ENCODE measurements at places on chromosomes 11 and 22.

GRCh38 chr11:102771351-102771750, 9.1 kb downstream of the MMP10 start:
- H3K27me3 ChIP-seq, result no peaks in the 10 kb centered on the region
- H3K27ac ChIP-seq, result no peak overlapping the region
- no peak overlapping the region for H3K4me3 ChIP-seq
- no peak for DNase-seq
- no peaks in the 10 kb centered on the region for H3K4me1 ChIP-seq

DNA sequence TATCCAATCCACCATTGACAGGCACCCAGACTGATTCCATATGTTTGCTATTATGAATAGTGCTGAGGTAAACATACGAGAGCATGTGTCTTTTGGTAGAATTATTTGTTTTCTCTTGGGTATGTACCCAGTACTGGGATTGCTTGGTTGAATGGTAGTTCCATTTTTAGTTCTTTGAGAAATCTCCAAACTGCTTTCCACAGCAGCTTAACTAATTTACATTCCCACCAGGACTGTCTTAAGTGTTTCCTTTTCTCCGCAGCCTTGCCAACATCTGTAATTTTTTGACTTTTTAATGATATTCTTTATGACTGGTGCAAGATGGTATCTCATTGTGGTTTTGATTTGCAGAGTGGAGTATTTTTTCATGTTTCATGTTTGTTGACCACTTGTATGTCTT, 8.3 kb downstream of the FDX1 start:
- peaks cover 13% of the 10 kb centered on the region for H3K4me1 ChIP-seq
- H3K4me3 ChIP-seq, result no peak overlapping the region
- H3K36me3 ChIP-seq, result peaks cover 3% of the 10 kb centered on the region
- H3K27ac ChIP-seq, result no peak overlapping the region
- H3K27me3 ChIP-seq, result no peaks in the 10 kb centered on the region
- DNase-seq, result no peak

DNA sequence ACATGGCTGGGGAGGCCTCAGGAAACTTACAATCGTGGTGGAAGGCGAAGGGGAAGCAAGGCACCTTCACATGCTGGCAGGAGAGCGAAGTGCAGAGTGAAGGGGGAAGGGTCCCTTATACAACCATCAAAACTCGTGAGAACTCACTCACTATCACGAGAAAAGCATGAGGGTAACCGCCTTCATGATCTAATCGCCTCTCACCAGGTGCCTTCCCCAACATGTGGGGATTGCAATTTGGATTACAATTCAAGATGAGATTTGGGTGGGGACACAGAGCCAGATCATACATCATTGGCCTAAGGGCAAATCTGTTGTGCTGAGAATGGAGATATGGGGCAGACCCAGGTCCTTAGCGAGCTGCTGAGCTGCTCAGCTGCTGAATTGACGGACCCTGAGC, 13.1 kb downstream of the C1QTNF6 start:
- no peak overlapping the region for H3K27ac ChIP-seq
- H3K4me1 ChIP-seq, result peaks cover 28% of the 10 kb centered on the region
- peaks cover 11% of the 10 kb centered on the region for H3K36me3 ChIP-seq

DNA sequence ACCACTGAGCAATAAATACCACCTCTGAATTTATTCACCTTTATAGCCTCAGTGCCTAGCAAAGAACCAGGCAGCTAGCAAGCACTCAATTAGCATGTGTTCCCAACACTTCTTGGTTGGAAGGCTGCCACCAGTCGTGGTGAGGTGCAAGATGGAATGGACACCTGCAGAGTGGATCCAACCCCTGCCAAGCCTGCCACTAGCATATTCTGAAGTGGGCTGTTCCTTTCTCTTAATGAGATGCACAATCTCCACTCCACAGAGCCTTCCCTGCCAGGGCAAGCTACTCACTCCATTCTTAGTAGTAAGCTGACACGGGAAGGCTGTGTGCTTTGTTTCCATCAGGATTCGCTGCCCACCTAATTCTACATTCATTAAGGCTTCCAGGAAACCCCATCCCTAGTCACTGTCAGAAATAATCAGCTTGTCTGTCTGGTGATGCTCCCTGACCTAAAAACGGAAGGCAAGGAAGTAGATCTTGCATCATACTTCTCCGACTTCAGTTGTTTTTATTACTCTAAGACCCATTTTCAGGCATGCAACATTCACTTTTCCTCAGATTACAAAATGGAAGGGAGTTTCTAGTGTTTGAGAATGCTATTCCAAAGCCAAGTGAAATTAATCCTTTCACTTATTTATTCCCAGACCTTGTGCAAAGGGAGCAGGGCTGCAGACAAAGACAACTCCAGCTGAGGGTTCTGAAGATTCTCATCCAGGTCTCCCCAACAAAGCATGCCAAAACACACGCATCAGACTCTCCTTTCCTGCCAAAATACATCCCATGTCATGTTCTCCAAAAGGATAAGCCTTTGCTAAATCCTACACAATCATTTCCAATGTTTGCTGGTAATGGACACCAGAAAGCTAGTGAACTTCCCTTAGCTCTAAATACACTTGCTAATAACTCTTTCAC, 128.0 kb downstream of the TENM4 start:
- no peaks in the 10 kb centered on the region for H3K36me3 ChIP-seq
- no peak for DNase-seq
- H3K4me3 ChIP-seq, result no peak overlapping the region
- H3K27me3 ChIP-seq, result peaks cover 26% of the 10 kb centered on the region
- H3K27ac ChIP-seq, result no peak overlapping the region

GRCh38 chr11:131824771-131825170, 454.4 kb downstream of the NTM start:
- H3K27me3 ChIP-seq, result no peaks in the 10 kb centered on the region
- H3K27ac ChIP-seq, result no peak overlapping the region
- no peak for DNase-seq

DNA sequence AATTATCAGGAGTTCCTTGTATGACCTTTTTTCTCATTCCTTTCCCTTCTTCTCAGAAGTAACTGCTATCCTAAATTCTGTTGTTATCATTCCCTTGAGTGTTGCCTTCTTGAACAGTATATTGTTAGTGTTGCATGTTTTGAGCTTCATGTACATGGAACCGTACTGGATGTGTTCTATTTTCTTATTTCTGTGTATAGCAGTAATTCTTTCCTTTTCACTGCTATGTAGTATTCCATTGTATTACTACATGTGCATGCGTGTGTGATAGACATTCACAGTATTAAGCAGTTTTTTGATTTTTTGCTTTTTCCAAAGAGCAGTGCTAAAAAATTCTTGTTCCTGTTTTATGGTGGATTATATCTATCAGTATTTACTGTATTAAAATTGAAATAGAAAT, 90.3 kb upstream of the RAB1B start:
- H3K27me3 ChIP-seq, result no peaks in the 10 kb centered on the region
- DNase-seq, result no peak
- no peaks in the 10 kb centered on the region for H3K36me3 ChIP-seq
- no peak overlapping the region for H3K27ac ChIP-seq

DNA sequence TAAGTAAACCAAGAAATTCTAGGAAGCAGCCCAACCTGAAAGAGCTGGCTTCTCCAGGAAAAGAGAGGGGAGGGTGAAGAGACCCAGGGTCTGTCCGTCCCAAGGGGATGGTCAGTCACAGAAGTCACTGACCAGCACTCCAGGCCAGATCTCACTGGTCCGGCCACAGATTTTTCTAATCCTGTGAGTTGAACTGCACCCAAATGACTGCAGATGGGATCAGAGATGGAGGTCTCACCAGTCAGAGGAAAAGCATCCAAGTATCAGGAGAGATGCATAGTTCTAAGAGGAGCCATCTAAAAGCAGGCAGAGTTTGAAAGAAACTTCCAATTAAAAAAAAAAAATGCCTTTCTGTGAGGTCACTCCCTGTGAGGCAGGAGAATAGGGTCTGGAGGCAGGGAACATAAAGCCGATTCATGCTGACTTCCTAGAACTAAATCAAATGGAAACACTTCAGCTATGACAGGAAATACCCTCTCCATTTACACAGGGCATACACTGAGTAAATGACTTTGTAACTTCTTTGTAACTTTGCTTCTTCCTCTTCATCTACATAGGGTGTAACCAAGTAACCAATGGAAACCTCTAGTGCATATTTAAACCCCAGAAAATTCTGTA, 144.5 kb downstream of the CCDC34 start:
- no peak overlapping the region for H3K27ac ChIP-seq
- no peak overlapping the region for H3K4me3 ChIP-seq
- H3K27me3 ChIP-seq, result no peaks in the 10 kb centered on the region
- H3K36me3 ChIP-seq, result no peaks in the 10 kb centered on the region
- peaks cover 25% of the 10 kb centered on the region for H3K4me1 ChIP-seq

- H3K36me3 ChIP-seq, result peaks cover 11% of the 10 kb centered on the region
- H3K27ac ChIP-seq, result no peak overlapping the region
- H3K27me3 ChIP-seq, result no peaks in the 10 kb centered on the region
These were observed 15.9 kb upstream of the LRP5 start for GRCh38 chr11:68296344-68297051.

- no peak for DNase-seq
- no peaks in the 10 kb centered on the region for H3K4me1 ChIP-seq
- H3K27me3 ChIP-seq, result no peaks in the 10 kb centered on the region
- no peak overlapping the region for H3K27ac ChIP-seq
These were observed 1175.6 kb downstream of the BRD1 start for GRCh38 chr22:48651981-48652538.

DNA sequence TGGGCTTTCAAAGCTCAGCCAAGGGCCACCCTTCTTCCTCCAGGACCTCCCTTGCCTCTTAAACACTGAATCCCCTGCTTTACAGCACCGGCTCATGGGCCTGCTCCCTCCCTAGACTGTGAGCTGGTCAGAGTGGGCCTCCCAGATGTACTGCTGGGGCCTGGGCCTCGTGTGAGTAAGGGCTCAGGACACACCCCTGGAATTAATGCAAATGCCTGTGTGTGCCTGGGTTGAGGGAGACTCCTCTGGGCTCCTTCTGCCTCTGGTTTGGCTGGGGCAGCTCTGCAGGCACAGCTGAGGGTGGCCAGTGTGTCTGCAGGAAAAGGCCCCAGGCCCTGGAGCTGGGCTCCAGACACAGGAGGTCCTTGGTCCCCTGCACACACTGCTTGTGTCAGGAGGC, 24.2 kb downstream of the ALX4 start:
- no peaks in the 10 kb centered on the region for H3K4me1 ChIP-seq
- H3K4me3 ChIP-seq, result no peak overlapping the region
- no peak for DNase-seq
- no peaks in the 10 kb centered on the region for H3K36me3 ChIP-seq
- H3K27me3 ChIP-seq, result peaks cover 67% of the 10 kb centered on the region

DNA sequence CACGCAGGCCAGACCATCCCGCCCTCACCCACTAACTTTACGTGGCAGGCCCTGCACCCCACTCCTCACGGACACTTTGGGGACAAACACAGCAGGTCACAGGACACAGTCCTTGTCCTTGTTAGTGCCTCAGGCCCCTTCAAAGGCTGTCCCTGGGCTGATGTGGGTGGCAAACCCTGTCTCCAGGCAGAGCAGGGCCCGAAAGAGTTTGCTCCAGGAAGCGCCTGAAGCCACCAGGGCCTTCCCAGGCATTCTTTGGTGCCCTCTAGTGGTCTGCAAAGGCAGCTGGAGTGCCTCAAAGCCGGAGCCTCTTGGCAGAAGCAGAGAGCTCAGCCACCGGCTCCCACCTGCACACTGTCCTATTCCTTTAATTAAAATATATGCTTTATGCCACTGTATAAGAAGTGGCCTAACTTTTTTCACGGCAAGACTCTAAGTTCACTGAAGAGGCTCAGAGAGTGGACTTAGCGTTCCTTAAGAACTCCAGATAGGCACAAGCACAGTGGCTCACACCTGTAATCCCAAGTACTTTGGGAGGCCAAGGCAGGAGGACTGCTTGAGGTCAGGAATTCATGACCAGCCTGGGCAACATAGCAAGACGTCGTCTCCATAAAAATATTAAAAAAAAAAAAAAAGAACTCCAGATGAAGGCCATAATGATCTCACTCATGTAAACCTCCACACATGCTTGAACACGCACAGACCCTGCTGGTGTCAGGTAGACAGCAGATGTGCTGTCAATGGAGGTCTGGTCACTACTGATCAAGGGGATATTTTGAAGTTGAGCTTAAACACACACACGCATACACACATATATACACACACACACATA, 11.1 kb downstream of the TXN2 start:
- no peak overlapping the region for H3K27ac ChIP-seq
- peak; percentile 85 for DNase-seq
- no peaks in the 10 kb centered on the region for H3K27me3 ChIP-seq
- peaks cover 44% of the 10 kb centered on the region for H3K36me3 ChIP-seq
- no peak overlapping the region for H3K4me3 ChIP-seq

DNA sequence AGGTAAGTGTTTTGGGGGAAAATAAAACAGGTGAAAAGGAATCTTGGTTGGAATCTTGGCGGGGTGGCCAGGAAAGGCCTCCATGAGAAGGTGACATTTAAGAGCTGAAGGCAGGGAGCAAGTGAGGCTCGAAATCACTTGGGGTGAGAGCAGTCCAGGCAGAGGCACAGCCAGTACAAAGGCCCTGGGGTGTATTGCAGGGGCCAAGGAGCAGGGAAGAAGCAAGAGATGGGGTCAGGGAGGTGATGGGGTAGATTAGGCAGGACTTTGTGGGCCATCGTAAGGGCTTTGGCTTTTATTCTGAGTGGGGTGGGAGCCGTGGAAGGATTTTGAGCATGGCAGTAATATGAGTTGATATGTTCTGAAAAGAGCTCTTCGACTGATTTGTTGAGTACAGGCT, 551.1 kb downstream of the MN1 start:
- peaks cover 10% of the 10 kb centered on the region for H3K4me1 ChIP-seq
- peaks cover 15% of the 10 kb centered on the region for H3K27me3 ChIP-seq
- no peaks in the 10 kb centered on the region for H3K36me3 ChIP-seq
- H3K27ac ChIP-seq, result no peak overlapping the region

GRCh38 chr11:106828576-106828975, 189.7 kb downstream of the GUCY1A2 start:
- no peak overlapping the region for H3K27ac ChIP-seq
- no peaks in the 10 kb centered on the region for H3K4me1 ChIP-seq
- no peaks in the 10 kb centered on the region for H3K36me3 ChIP-seq

DNA sequence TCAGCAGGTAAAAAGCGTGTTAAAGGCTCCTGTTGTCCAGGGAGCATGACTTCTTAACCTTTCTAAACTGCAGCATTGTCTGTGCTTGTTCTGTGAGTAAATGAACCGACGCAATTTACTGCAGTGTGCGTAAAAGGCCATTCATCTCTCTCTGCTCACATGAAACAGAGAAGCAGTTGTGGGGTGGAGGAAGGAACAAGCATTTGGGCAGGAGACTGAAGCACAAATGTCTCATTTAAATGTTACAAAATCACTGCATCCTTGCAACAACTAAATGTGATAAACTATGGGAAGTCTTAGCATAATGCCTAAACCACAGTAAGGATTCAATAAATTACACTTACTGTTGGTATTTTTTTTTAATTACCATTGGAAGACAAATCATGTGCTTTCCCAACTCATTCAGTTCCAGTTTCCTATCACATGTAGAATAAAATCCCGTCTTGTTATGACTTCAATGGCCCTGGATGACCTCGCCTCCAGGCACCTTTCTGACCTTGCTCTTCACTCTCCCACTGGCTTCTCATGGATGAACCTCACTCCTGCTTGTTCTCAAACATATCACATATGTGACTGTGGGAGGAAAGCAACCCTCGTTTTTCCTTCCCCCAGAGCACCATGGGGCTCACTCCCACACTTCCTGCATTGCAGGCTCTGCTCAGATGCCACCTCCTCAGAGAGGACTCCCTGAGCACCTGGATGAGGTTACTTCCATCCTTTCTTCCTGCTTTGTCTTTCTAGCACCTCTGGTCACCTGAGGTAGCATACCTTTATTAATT, 21.6 kb upstream of the RFPL2 start:
- H3K4me1 ChIP-seq, result no peaks in the 10 kb centered on the region
- no peaks in the 10 kb centered on the region for H3K36me3 ChIP-seq
- peaks cover 17% of the 10 kb centered on the region for H3K27me3 ChIP-seq
- no peak for DNase-seq
- no peak overlapping the region for H3K27ac ChIP-seq
